Activated CD4-positive, alpha-beta T cell treated with anti-CD3 and anti-CD28 coated beads, Interleukin-2, amount 10 ng/mL, durations not matched to agents 7 days and 5 days (primary cell): ENCODE measurements at places on chromosomes 12 and 14. TPM values are rescaled to one million over a fixed set of nuclear protein-coding genes. Genes with fewer than 3 reads are reported as not detected.
A peak's percentile ranks its signal among the peaks of the same experiment; 100 is the strongest.

GRCh38 chr14:103073367-103073875 is 10.6 kb upstream of the LBHD2 start:
- DNase-seq, result no peak
- no peak overlapping the region for H3K27ac ChIP-seq
- no peaks in the 10 kb centered on the region for H3K36me3 ChIP-seq

- peaks cover 7% of the 10 kb centered on the region for H3K27me3 ChIP-seq
- no peak overlapping the region for H3K4me3 ChIP-seq
- H3K27ac ChIP-seq, result no peak overlapping the region
- DNase-seq, result no peak
- H3K36me3 ChIP-seq, result no peaks in the 10 kb centered on the region
Measured at GRCh38 chr14:36021591-36022320, 154.8 kb downstream of the PTCSC3 start.

DNA sequence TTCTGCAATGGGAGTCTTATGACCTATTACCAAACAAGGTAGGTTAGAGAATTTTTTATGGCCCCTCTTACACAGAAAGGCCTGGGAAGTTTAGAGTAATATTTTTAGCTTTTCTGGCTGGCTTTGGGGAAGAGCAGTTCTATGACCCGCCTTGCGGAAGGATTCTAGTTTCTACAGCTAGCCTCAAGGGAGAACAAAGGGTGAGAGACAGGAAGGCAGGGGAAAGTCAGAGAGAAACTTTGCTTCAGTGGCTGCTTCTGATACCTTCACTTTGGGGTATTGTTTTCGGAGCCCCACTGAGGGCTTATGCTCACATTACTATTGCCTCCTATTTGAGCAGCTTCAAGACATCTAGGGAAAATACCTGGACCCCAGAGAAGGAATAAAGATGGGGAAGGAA is 80.7 kb upstream of the NUDT4 start:
- no peaks in the 10 kb centered on the region for H3K36me3 ChIP-seq
- no peak overlapping the region for H3K4me3 ChIP-seq
- H3K27me3 ChIP-seq, result no peaks in the 10 kb centered on the region
- H3K4me1 ChIP-seq, result peaks cover 4% of the 10 kb centered on the region
- DNase-seq, result no peak
- no peak overlapping the region for H3K27ac ChIP-seq

The CLEC14A gene
- not detected for total RNA-seq

DNA sequence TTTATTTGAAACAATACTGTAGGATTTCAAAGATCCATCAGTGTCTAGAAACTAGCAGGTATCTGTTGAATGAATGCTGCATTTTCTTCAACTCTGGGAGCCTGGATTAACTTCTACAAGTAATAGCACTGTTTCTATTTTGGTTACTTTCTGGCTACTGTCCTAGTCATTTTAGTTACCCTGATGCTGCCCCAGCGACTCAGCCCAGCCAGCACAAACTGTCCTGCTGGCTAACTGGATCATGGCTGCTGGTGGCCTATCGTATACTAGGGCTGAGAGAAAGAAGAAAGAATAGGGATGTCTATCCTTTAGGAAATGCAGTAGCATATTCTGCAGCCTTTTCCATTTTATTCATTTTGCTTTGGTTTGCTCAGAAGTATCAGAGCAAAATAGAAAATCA is 53.9 kb downstream of the NTN4 start:
- H3K27ac ChIP-seq, result no peak overlapping the region
- H3K27me3 ChIP-seq, result peaks cover 3% of the 10 kb centered on the region
- H3K36me3 ChIP-seq, result no peaks in the 10 kb centered on the region
- H3K4me1 ChIP-seq, result no peaks in the 10 kb centered on the region
- no peak overlapping the region for H3K4me3 ChIP-seq

DNA sequence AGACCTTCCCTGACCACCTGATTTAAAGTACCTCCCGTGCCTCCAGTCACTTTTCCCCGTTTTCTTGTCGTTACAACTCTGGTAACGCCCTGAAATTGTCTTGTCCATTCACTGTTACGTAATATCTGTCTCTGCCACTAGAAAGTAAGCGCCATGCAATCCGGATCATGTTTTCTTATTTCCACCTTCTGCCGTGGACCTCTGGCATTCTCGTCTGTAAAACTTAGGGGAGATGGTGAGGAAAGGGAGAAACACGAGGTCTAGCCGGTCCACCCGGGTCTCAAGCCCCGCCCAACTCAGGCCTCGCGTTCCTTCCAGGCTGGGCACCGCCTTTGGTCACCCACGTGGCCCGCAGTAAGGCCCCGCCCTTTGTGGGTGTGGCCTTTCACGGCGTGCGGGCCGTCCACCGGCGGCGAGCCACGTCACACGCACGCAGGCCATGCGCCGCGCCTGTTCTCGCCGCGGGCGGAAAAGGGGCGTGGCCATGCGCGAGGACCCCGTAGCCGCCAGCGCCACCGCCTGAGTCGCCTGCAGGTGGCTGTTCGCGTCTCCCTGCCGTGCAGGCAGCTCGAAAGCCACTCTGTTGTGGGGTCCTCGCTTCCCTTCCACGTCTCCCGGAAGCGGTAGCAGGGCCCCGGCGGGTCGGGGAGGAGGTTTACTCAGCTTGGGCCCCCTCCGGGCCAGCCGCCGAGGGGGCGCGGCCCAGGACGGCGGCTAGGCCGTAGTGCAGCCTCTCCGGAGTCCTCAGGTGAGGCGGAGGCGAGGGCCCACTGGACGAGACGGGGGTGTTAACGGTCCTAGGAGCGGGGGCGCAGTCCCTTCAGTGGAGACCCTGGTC is at the start of gene GOLGA5:
TSS of gene GOLGA5 (plus strand) at position 597 of the 838 bp plus-strand sequence. CDS start 3,133 bp downstream, outside the sequence.
- peaks cover 18% of the 10 kb centered on the region for H3K27me3 ChIP-seq
- peak within 1 kb of the TSS; percentile 89 for H3K27ac ChIP-seq
- H3K4me3 ChIP-seq, result peak within 1 kb of the TSS; percentile 99
- H3K36me3 ChIP-seq, result peaks cover 24% of the 10 kb centered on the region
- peak; percentile 97 for DNase-seq
- peaks cover 34% of the 10 kb centered on the region for H3K4me1 ChIP-seq

GRCh38 chr12:113393749-113394148 is 9.9 kb downstream of the SDS start:
- no peaks in the 10 kb centered on the region for H3K4me1 ChIP-seq
- H3K36me3 ChIP-seq, result peaks cover under 1% of the 10 kb centered on the region
- no peak for DNase-seq
- no peak overlapping the region for H3K27ac ChIP-seq
- no peaks in the 10 kb centered on the region for H3K27me3 ChIP-seq

- no peaks in the 10 kb centered on the region for H3K27me3 ChIP-seq
- no peak for DNase-seq
- H3K36me3 ChIP-seq, result no peaks in the 10 kb centered on the region
Measured at GRCh38 chr12:2195085-2195484, 142.3 kb downstream of the CACNA1C start.

DNA sequence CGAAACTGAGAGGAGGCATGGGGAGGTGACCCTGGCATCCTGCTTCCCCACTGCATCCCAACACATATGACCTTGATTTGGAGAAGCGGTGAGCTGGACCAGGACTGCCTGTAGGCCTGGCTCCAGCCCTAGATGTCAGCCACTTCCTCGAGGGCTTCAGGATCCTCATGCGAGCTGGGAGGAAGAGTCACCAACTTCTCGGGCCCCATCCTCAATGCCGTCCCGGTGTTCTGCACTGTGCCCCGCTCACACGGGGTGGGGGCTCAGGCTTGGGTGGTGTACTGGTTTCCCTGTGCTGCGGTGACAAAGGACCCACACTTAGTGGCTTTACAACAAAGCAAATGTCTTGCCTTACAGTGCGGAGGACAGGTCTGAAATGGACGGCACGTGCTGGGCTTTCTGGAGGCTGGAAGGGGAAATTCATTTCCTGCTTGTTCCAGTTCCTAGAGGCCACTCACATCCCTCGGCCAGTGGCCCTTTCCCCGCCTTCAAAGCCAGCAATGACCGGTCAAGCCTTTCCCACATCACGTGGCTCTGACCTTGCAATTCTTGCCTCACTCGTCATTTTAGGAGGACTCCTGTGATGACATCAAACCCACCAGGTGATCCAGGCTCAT is 298.1 kb upstream of the RTL1 start:
- no peak overlapping the region for H3K4me3 ChIP-seq
- H3K4me1 ChIP-seq, result no peaks in the 10 kb centered on the region
- no peaks in the 10 kb centered on the region for H3K36me3 ChIP-seq
- DNase-seq, result no peak
- H3K27me3 ChIP-seq, result peaks cover 5% of the 10 kb centered on the region
